ENCODE measurements at places on chromosomes 16 and 17. TPM values are rescaled to one million over a fixed set of nuclear protein-coding genes. Genes with fewer than 3 reads are reported as not detected.

The KRT40 gene
- not detected for total RNA-seq

The KCNJ16 gene
- total RNA-seq = under 0.01 TPM

The GAST gene
- not detected for total RNA-seq

The ST6GALNAC2 gene
- not detected for total RNA-seq

The RAMP2 gene
- 2.7 TPM for total RNA-seq

Measured in endothelial cell of coronary artery (primary cell).